ENCODE measurements at places on chromosomes 1 and 21.

- peak; percentile 38 for DNase-seq
Observed at GRCh38 chr1:201511941-201512539, 5.1 kb upstream of the CSRP1 start.

DNA sequence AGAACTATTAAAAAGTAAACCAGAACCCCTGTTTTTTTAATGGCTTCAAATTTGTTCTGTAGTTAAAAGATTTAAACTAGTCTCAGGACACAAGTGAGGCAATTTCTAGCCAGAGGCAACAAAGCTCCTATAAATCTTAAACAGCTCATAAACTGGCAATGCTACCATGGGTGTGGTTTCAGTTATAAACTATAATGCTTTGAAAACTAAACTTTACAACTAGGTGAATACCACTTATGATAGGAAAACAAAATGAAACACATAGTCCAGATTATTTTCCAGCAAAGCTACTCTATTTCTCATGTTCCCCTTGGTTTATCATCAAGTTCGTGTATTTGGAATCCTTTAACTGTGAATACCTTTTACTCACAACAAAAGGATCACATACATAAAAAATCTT is 282.5 kb downstream of the VAV3 start:
- DNase-seq = no peak

DNA sequence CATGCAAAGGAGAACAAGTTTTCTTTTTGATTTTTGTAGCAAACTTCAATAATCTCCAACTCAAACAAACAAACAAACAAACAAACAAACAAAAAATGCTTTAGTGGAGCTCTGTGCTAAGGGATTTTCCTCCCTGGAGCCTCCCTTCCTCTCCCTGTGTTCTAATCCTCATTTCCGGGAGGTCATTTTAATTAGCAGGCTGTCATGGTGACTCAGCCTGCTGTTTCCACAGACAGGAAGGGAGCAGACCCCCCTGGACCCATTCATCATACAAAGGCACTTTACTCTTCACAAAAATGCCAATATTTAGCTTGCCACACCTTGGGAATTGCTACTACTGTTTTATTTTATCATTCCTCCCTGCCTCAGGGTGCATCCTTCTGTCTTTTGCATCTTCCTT is 61.0 kb upstream of the SPATA6 start:
- DNase-seq = no peak

GRCh38 chr1:30589083-30589482 is 134.3 kb downstream of the MATN1 start:
- no peak for DNase-seq

GRCh38 chr1:220370041-220370700 is 97.9 kb upstream of the RAB3GAP2 start:
- DNase-seq = peak; percentile 65

GRCh38 chr1:232511172-232511571 is 118.8 kb downstream of the SIPA1L2 start:
- peak; percentile 11 for DNase-seq

All from choroid plexus epithelial cell (primary cell).